ENCODE measurements at places on chromosomes 3 and 15.

- no peak for DNase-seq
Measured at GRCh38 chr3:140726066-140726465, 48.2 kb downstream of the TRIM42 start.

DNA sequence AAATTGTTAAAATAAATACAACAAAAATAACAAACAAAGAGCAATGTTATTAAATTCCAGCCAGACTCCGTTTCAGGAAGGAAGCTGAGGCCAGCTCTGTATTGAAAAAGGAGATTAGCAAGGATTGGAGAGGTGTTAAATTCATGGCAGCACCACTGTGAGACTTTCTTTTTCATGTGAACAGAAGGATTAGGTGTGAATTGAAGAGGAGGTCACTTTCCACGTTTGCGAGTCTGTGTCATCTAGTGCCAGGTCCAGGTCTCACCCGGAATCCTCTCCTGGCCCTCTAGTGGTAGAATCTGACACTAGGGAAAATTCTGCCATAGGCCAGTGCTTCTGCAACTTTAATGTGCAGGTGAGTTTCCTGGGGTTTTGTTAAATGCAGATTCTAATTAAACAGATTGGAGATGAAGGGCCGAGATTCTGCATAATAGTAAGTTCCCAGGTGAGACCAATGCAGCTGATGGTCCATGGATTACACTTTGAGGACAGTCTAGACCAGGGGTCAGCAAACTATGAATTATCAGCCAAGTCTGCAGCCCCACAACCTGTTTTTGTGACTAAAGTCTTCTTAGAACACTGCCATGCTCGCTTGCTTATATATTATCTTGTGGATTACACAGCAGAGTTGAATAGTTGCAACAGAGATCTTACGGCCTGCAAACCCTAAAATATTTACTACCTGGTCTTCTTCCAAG is 9.2 kb upstream of the SLC6A1 start:
- no peak for DNase-seq

GRCh38 chr3:177554895-177555759 is 357.8 kb upstream of the TBL1XR1 start:
- no peak for DNase-seq

GRCh38 chr15:92920595-92921161 is 20.6 kb downstream of the CHD2 start:
- no peak for DNase-seq

DNA sequence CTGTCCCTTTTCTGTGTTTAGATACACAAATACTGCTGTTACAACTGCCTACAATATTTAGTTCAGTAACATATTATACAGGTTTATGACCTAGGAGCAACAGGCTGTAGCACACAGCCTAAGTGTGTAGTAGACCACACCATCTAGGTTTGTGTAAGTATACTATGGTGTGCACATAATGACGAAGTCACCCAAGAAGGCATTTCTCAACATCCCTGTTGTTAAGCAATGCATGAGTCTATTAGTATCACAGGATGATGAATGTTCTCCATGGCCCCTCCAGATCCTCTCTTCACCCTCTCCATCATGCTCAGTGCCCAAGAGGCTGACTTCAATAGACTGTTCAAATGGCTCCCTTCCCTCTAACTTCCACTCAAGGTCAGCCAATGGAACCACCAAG is 14.6 kb upstream of the SEC62 start:
- DNase-seq = no peak

- DNase-seq = no peak
Measured at GRCh38 chr3:65632414-65632813, 406.3 kb downstream of the MAGI1 start.

DNA sequence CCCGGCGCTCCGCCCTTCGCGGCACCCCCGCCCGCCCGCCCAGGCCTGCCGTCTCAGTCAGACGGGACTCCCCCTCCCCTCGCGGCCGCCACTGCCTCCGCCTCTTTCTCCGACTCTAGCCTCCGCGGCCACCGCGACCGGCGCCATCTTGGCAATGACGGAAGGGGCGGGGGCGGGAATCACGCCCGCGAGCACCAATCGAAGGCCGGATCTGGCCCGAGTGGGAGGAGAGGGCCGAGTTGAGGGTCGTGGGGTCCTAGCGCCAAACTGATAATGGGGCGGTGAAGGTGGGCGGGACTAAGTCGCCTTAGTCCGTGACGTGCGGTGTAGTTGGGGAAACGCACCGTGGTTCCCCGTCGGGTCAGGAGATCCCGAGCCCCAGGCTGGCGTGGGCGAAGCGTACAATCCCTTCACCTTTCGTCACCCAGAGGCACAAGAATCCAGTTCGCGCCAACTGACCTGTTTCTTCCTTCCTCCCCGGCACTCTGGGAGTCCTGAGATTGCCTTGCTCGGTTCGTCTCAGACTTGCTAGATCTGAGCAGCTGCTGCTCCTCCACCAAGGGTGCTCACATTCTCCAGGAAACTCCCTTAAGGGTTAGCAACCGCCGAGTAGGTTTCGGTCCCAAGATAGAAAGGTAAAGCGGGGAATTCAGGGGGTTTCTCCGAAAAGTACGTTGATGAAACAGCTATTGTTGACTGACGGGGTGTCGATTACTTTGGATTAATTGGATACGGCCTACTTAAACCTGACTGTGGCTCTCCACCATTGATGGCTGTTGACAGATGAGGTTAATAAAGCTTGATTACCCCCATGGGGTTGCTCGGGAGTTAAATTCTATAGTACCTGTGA is at the start of gene DENND4A:
Gene DENND4A (minus strand): TSS at position 156 of the 850 bp plus-strand sequence. CDS start 35,843 bp downstream, outside the sequence.
- DNase-seq = peak; percentile 99

GRCh38 chr3:114455432-114455831 is 161.6 kb downstream of the TIGIT start:
- DNase-seq = no peak

DNA sequence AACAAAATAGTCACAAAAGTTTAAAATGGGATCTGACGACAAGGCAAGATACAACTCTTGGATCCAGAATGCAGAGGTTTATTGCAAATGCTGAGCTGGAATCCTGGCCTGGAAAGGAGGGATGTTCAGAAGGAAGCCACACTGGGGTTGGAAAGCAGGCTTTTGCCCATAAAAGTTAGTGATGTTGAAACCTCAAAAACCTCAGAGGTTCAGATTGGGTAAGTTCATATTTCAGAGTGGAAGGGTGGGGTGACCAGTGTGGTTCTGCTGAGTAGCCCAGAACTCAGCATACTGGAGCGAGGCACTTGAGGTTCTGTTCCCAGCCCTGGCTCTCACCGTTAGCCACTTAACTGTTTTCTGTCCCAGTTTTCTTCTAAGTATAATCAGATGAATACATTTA is 114.0 kb upstream of the OSTN start:
- DNase-seq = no peak

DNA sequence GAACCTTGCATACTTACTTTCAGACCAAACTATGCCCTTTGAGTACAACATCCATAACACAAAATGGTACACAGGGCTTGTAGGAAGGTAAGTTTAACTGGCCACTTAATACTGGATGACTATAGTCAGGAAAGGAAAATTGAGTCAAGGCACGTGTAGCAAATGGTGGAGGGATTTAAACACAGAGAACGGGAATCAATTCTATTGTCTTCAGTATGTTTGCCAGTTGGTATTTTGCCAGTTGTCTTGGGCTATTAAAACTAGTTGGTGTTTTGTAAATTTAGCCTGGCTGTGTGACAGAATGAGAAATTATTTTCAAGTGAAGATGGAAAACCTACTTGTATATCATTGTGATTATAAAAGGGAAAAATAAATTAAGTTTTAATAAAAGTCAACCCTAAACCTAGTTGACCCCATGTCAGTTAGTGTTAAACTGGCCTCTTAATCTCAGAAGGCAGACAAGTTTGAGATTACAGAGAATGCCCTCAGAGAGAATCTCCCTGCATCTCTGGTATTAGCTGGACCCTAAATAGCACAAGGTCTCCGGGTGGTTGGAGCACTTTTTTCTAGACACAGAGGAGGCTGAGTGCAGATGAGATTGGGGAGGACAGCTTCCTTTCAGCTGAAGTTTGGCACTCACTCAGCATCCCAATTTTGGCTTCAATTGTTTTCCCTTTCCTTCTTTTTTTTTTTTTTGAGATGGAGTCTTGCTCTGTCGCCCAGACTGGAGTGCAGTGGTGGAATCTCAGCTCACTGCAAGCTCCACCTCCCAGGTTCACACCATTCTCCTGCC is 91.2 kb downstream of the MB21D2 start:
- DNase-seq = no peak

- DNase-seq = no peak
Measured at GRCh38 chr3:32398531-32398930, 6.9 kb downstream of the CMTM7 start.

All from naive B cell (primary cell).